ENCODE measurements at places on chromosomes 7 and 10.
A peak's percentile ranks its signal among the peaks of the same experiment; 100 is the strongest.

DNA sequence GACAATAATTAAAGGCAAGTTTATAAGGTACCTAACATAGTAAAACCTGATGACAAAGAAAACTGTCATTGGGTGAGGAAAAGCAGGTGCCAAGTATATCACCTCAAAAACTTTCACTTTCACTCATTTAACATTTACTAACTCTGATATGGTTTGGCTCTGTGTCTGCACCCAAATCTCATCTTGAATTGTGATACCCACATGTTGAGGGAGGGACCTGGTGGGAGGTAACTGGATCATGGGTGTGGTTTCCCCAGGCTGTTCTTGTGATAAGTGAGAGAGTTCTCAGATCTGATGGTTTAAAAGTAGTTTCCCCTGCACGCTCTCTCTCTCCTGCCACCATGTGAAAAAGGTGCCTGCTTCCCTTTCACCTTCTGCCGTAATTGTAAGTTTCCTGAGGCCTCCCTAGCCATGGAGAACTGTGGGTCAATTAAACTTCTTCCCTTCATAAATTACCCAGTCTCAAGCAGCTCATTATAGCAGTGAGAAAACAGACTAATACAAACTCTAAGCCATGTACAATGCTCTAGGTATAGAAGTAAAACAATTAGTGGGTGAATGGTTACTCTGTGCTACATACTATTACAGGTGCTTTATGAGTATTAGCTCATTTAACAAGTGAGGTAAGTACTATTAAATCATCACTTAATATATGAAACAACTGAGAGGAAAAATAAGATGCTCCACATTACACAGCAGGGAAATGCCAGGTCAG is 199.0 kb downstream of the CHCHD3 start:
- no peak for DNase-seq

DNA sequence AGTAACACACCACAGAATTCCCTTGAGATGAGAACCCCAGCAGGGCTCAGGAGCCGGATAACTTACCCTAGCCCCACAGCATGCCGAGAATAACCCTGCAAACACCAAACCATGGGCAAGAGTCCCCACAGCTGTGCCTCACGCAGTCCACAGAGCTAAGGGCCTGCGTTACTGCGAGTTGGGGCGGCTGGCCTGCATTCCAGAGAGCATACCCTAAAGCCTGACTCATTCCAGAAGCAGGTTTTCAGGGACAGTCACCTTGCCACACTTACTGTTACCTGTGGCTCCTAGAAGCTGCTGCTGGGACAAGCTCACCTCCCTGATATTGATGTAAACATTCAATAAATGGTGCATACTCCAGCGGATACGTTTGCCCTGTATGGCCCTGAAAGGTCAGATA is 18.6 kb downstream of the FGFR2 start:
- no peak for DNase-seq

DNA sequence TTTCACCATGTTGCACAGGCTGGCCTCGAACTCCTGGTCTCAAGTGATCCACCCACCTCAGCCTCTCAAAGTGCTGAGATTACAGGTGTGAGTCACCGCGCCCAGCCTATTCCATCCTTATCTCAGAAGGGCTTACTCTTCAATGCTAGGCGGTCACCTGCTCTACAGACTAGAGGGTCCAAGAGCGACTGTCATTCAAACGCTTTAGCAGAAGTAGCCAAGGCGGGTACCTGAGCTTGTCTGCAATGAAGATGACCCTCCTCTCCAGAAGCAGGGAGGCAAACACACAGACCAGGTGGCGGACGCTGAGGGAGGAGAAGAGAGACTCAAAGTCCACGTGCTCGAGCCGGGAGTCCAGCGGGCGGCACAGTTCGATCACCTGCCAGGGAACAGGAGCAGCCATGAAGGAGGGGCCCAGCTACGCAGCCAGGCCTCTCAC is 65.1 kb upstream of the MKRN1 start:
- no peak for DNase-seq

DNA sequence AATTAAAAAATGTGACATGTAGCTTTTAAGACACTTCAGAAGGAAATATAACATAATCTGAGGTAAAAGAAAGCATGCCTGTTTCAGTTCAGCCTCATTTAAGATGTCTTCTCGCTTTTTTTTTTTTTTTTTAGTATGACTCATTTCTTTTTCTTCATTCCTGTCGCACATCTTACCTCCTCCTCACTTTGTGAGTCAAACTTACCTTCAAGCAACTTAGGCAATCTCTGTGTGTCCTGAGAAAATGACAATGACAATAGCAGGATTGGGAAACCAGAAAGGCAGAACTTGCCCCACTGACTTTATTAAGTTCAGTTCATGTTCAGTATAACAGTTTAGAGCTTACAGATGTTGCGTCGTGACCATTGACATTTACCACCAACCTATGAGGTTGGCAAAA is 7.7 kb downstream of the PTN start:
- DNase-seq: no peak

DNA sequence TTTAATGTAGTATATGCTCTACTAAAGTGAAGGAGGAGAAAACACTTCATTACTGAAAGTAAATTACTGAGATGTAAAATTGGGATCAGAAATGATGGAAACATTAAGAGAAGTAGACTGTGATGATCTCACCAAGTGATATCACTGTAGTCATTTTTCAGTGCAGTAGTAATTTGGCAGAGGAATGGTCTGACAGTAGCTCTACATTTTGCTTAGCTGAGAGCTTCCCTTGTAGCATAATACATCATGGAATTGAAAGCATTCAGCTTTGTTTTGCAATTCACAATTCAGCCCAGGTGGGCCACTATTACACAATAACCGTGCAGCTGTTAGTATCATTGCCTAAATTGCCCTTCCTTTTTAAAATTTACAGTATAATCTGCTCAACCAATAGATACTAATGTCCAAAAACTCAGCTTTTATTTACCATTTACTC is 19.4 kb upstream of the CABCOCO1 start:
- DNase-seq: no peak

GRCh38 chr7:140403878-140404564 is at the start of gene RAB19:
Gene RAB19, plus strand, starts transcription at chr7:140404058. Its CDS starts 3,589 bp downstream, at chr7:140407647.
- DNase-seq: peak; percentile 14

DNA sequence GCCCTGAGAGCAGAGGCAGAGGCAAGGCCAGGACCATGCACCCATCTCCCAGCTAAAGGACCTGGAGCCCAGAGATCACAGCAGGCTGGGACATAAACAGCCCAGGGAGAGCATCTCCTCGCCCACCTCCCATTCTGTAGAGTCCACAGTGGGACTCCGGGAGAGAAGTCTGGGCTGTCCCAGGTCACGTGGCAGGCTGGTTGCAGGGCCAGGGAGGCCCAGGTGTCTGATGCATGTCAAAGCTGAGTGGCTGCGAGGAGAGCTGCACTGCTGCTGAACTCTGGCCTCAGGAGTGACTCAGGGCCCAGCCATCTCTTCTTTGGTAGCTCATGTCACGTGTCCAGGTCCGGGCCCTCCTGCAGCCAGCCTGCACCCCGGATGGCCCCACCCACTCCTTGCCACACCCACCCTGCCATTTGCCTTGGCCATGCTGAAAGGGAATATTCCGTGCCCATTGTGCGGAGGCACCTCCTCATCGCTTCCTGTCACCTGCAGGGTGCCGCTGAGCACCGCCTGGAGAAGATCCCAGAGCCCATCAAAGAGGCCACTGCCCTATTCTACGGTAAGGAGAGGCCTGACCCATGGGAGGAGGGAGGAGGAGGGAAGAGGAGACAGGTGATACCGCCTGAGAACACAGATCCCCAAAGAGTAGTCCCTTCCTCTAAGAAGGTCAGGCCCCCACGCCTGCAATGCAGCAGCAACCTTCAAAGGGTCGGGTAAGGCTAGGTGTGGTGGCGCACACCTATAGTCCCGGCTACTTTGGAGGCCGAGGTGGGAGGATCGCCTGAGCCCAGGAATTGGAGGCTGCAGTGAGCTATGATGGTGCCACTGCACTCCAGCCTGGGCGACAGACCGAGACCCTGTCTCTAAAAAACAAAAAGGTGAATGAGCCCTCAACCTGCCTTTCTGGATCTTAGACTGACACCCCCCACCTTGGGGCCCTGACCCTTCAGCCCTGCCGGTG is 12.6 kb upstream of the SH2B2 start:
- DNase-seq: no peak

DNA sequence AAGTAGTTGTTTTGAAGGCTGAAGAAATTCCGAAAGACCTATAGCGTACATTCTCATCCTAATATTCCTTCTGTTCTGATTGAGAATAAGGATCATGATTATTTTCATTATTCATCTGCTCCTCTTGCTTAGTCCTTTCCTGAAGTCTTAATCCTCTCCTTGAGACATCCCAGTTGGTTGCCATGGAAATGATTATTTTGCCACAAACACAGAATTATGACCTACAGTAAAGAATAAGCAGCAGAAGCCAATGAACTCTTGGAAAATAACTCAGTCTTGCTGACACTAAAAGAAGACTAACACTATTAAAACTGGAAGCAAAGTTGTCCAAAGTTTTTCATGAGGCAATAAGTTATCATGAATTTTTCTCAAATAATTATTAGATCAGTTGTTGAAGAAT is 47.8 kb upstream of the JAZF1 start:
- DNase-seq: no peak

DNA sequence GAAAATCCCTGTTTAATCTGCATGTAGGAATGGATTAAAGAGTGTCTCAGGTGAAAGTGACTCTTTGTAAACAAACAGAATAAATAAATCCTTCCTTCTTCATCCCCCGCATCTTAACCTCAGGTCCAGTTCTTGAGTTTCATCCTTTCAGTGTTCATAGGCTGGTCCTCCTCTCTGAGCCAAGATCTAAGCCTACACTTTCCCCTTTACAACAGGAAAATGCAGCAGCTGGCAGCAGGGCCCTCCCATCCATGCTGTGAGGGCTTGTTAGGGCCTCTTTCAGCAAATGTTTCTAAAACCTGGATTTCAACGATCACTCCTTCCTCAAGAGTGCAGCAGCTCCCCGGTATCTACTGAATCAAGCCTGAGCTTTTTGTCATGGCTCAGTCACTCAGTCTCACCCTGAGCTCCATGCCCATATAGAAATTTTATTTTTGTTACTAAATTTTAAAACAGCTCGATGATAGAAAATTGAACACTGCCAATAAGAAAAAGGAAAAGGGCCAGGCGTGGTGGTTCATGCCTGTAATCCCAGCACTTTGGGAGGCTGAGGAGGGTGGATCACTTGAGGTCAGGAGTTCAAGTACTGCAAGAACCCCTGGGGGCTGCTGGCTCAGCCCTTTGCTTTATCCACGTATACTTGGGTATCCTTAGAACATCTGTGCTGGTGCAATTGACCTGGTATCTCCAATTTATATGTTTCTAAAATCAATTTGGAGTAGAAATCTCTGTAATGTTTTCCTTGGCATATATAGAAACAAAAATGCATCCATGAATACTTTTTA is 15.6 kb downstream of the BLNK start:
- no peak for DNase-seq

- no peak for DNase-seq
Measured at GRCh38 chr7:17552373-17552772, 253.9 kb downstream of the AHR start.

- no peak for DNase-seq
Measured at GRCh38 chr10:126179637-126180036, 208.6 kb downstream of the ADAM12 start.

GRCh38 chr10:56318816-56319215 is 42.2 kb downstream of the ZWINT start:
- DNase-seq: no peak

- DNase-seq: no peak
Measured at GRCh38 chr7:132251327-132251659, 325.0 kb downstream of the PLXNA4 start.

DNA sequence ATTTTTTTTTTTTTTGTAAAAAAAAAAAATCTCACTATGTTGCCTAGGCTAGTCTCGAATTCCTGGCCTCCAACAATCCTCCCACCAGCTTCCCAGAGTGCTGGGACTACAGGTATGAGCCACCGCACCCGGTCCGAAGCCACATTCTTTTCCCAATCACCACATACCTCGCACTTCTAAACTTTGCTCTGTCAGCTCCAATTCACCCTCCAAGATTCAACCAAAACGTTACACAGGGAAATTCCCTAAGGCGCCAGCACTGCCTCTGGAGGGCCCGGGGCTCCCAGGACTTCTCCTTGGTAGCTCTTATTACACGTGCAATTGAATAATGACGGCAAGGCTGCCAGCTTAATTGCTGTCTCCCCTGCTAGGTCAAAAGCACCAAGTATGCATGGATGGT is 10.3 kb upstream of the DNAAF5 start:
- no peak for DNase-seq

All from stimulated activated CD8-positive, alpha-beta memory T cell treated with anti-CD3 and anti-CD28 coated beads, Interleukin-4, amount 100 ng/mL, for 4 hours (primary cell).